ENCODE measurements at places on chromosomes 2 and 18.

- no peak for DNase-seq
Observed at GRCh38 chr2:153487448-153487847, 8.9 kb upstream of the RPRM start.

DNA sequence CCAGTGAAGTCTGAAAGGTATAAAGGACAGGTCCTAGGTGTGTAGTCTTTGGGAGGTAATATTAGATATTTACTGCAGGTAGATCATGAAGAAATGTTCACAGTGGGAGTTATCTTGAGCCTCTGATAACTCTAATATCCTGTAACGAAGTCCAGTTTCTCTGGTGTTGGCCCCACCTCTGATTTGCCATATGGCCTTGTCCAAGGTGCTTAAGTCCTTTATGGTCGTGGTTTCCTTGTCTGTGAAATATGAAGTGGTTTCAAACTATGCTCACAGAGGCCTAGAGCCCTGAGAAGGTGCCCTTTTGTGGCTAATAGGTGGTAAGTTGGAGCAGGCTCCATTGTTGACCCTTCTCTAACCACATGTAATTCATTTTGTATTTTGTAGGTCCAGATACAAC, 190.7 kb downstream of the ICOS start:
- no peak for DNase-seq

GRCh38 chr18:9182852-9183399, 46.3 kb downstream of the ANKRD12 start:
- DNase-seq: no peak

DNA sequence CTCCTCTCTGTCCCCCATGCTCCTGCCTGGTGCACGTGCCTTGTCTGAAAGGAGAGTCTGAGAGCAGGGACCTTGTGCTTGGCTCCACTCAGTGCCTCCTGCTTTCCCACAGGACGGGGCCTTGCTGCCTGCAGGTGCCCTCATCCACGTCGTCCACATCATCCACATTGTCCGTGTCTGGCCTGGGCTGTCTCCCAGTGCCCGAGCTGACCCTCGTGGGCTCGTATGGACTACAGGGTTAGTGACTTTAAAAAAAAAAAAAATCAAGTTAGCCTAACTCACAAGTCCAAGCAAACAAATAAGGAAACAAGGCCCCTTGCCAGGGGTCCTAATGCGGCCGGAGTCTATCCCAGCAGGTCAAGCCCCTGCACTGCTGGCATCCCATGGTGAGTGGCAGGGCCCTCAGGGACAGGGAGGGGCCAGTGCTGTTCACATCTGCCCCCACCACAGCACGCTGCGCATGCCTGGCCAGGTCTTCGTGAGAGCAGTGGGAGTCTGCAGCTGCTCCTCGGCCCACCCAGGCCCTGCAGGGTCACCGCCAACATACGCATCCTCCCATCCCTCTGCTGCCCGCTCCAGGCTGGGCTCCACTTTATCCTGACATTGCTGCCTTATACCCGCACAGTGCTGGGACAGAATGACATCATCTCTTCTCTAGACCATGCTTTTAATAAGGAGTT, 232.6 kb downstream of the NDUFA10 start:
- DNase-seq: no peak

GRCh38 chr2:767944-768343, 90.7 kb upstream of the TMEM18 start:
- no peak for DNase-seq

DNA sequence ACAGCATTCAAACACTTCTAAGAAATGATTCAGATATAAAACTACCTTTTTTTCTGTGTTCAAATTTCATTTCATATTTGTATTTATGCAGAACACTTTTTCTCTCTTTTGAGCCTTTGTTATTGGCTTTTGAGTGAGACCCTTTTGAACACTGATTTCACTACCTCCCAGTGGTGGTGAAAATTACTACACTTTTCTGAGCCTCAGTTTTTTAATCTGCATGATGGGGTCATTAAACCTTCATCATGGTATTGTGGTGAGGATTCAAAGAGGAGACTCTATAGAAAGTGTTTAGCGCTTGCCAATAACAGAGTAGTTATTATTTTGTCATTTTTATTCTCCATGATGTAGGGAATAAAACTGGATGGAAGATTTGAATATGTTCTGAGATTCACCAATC, 169.8 kb downstream of the THSD7B start:
- no peak for DNase-seq

DNA sequence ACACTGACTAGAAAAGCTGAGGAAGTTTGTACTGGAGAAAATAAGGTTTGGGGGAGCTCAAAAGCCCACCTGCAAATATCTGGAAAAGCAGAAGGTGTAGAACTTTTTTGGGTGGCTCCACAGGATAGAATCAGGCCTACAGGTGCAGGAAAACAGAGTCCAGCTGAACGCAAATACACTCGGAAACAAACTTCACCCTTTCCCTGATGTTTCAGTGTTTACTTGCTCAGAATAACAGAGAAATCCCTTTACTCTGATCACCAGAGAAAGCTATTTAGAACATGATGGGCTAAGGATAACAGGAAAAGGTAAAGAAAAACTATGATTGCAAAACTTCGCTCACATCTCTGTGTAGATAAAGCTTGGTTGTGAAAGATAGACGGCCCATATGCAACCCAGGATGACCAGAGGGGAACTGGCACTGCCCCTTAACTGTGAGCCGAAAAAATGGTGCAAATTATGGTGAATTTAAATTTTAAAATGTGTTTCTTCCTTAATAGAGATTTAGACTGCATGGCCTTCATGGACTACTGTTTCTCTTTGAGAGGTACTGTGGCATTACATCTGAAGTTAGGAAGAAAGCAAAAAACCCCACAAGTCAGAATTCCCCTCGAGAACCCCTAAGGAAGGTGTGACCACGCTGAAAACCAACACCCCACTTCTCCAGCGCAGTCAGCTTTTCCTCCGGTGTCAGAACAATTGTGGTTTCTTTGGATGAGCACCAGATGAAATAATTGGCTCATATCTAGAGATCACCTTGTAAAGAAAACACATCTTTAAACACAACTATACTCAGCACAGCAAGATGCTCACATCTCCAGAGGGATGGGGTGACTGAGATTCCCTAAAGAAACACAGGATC, 84.5 kb upstream of the TMEM247 start:
- DNase-seq: no peak

DNA sequence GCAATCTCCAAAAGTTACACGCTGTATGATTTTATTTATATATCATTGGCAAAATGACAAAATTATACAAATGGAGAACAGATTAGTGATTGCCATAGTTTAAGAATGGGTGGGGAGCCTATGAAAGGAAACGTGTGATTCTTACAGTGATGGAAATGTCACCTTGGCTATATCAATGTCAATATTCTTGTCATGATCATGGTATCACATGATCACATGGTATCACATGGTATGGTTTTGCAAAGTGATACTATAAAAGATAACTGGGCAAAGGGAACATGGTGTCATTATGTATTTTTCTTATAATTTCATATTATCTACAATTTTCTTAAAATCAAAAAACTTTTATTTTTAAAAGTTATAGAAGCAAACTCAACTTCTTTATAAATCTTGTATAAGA, 606.2 kb upstream of the ZEB2 start:
- no peak for DNase-seq

- no peak for DNase-seq
Observed at GRCh38 chr18:49639643-49640391, 78.0 kb downstream of the LIPG start.

DNA sequence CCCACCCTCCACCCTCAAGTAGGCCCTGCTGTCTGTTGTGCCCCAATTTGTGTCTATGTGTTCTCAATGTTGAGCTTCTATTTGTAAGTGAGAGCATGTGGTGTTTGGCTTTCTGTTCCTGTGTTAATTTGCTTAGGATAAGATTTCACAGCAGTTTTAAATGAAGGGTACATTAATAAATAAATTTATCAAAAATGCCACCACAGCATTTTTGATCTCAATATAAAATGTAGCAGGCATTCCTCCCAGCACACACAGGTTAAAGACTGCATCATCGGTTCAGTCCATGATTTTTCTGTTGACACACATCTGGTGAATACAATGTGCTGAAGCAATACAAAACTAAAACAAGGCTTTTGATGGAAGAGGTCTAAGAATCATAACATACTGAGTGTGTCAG, 412.0 kb upstream of the LYPD1 start:
- no peak for DNase-seq

- no peak for DNase-seq
Observed at GRCh38 chr2:172775319-172775718, 39.7 kb downstream of the RAPGEF4 start.

- DNase-seq: no peak
Observed at GRCh38 chr2:144161061-144161460, 358.9 kb downstream of the ZEB2 start.

DNA sequence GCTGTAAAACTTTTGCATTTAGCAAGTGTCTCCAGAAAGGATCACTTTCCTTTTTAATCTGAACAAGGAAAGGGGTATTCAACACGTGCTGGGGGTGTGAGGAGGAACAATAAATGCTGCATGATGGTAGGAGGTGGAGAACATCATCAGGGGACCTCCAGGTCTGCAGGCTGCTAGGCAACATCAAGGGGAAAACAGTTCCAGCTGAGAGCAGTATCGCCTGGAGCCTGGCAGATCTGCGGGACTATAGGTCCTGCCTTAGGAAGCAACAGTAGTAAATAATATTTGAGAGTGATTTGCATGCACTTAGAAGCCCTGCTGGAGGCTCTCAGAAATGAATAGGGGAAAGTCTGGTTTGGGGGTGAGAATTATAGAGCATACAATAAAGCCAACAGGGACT, 175.6 kb downstream of the SUCLG1 start:
- no peak for DNase-seq

GRCh38 chr2:120398996-120399888, 53.3 kb downstream of the INHBB start:
- no peak for DNase-seq

DNA sequence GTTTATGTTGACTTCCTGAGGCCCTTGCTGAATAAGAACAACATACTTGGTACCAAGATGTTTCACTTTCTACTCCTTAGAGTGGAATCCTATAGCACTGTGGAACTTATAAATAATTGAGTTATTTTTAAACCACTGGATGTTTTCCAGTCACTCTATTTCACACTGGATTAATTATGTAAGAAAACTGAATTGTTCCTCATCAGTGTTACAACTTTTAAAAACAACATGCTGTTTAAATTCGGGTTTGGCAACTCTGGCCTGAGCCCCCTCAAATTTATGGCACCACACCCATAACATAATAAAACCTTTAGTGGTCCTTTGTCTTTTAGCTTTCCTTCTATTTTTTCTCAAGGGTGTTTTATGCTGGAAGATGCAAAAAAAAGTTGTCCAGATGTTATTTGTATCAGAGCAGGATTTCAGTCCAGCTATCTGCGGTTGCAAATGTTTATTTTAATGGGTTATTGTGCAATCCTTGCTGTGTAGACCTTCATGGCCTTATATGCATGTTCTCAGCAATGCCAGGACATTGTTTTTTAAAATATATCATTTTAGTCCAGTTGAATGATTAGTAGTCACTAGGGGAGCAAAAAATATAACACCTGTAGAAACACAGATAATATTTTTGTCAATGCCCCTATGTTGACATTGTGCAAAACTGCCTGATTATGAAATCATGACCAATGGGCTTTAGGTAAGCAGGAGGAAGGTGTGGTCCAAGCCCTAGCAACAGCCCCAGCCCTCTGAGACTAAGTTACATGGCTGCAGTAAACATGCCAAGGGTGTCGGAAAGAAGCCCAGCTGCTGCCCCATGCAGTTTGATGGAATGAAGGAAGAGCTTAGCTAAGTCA, 638.0 kb upstream of the ZEB2 start:
- DNase-seq: no peak

GRCh38 chr18:61019338-61020301, 313.6 kb upstream of the CDH20 start:
- no peak for DNase-seq

DNA sequence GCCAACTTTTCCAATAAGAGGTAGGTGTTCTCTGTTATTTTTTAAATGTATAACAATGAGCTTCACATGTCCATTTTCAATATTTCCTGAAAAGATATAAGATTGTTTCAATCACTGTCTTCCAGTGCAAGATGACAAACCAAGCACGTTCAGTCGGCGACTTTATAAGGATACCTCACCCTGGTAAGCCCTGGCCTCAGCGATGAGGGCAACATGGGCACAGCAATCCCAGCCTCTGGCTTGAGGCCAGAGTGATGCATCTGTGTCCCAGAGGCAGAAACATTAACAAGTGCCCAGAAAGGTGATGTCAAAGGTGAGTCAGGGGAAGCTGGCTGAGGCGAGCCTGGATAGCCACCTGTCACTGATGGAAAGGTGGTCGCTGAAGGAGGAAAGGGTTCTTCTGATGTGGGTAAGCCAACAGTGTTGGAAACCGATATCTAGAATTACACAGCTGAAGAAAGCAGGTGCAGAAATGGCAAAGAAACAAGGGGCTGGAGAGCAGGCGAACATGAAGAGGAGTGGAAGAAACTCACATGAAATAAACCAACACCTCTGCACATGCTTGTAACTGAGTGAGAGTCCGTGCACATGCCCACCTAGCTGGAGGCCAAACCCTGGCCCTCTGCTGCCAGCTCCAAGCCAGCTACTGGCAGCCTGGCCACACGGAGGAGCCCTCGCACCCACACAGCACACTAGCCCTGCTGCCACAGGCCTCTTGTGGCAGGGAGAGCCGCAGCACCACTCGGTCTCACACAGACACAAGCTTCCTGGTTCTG, 65.5 kb downstream of the FBXO15 start:
- peak; percentile 48 for DNase-seq

DNA sequence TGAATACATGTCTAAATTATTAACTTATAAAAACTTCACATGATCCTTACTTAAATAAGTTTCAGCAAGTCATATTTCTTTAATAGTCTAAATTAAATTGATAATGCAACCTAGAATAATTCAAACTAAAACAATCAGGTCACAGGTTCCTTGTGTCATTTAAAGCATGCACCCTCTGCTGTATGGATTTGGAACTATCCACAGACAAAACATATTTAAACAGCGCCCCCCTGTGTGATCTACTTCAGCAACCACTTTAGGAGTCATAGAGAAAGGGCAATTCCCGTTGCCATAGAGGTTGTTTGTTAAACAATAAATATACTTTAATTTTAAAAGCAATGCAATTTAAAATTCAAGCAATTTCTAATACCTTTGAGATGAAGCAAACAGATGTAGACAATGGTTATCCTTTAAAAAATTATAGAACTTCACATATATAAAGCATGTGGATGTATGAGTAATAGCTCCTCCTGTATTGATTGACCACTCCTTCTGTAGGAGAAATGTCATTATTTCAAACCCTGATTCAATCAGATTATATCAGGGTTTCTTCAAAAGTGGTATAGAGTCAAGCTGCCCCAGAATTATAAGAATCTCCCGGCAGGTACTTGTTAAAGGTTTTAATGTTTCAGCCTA, 21.2 kb downstream of the GRB14 start:
- DNase-seq: no peak

- no peak for DNase-seq
Observed at GRCh38 chr2:179106342-179106675, 56.4 kb upstream of the CCDC141 start.

GRCh38 chr18:1252534-1252933, 347.9 kb downstream of the ADCYAP1 start:
- DNase-seq: no peak

GRCh38 chr2:38655441-38655840, 10.5 kb upstream of the GALM start:
- no peak for DNase-seq

GRCh38 chr2:206937555-206937954, 1.8 kb upstream of the CPO start:
- no peak for DNase-seq

All from CD8-positive, alpha-beta memory T cell (primary cell).